ENCODE measurements at places on chromosomes 2 and 18.

DNA sequence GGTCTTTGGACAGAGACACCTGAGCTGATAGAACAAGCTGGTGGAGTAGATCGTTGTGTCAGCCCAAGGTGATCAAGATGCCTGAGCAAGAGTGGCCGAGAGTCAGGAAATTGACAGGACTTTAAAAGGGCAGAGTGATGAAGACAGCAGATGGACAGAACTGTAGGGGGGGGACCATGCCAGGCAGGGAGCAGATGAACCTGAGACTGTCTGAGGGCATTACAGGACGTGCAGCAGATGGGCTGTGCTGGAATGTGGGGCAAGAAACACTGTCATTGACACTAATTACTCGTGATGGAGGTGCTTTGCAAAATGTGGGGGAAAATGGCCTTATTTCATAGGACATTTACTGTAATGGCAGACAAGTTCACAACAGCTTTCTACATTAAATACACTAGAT, 225.0 kb downstream of the THSD7B start:
- no peak for DNase-seq

GRCh38 chr2:31087491-31087890, 50.7 kb downstream of the GALNT14 start:
- no peak for DNase-seq

- DNase-seq = no peak
Measured at GRCh38 chr18:50311650-50312049, 24.2 kb upstream of the CXXC1 start.

- DNase-seq = no peak
Measured at GRCh38 chr18:22705328-22705727, 227.8 kb upstream of the RBBP8 start.

DNA sequence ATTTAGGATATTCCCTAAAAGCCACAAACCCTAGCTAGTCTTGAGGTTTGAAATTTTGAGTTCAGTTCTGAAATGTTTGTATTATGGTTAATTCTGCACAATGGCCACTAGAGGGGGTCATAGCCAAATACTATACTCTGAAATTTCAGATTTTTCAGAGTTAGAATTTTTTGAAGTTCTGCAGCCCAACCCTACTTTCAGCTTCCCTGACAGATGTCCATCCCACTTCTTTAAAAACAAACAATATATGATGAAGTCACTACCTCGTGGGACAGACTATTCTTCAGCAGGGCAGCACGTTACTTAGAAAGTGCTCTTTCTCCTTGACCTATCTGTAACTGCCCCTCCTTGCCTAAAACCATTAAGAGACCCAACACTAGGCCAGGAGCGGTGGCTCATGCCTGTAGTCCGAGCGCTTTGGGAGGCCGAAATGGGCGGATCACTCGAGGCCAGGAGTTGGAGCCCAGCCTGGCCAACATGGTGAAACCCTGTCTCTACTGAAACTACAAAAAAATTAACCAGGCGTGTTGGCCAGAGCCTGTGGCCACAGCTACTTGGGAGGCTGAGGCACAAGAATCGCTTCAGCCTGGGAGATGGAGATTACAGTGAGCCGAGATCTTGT, 48.2 kb upstream of the PAPOLG start:
- no peak for DNase-seq

GRCh38 chr2:217800433-217801114, 202.2 kb downstream of the TNS1 start:
- no peak for DNase-seq

- no peak for DNase-seq
Measured at GRCh38 chr2:214575030-214575429, 164.2 kb downstream of the VWC2L start.

DNA sequence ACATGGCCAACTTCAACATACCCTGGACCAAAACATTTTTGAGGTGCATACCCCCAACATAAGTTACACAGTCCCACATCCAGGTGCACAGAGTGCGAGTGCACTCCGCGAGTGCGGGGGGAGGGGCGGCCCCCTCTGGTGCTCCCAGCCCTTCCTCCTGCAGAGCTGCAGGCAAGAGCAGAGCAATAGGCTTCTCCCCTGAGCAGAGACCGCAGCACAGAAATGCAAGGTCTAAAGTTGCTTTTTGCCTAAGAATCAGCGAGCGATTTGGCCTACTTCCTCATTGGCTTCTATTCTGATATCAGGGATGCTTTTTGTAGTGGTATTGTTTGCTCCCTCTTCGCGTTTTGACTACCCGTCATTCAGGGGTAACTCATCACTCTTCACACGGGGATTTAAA, 40.6 kb downstream of the BOLA3 start:
- DNase-seq = peak; percentile 24

DNA sequence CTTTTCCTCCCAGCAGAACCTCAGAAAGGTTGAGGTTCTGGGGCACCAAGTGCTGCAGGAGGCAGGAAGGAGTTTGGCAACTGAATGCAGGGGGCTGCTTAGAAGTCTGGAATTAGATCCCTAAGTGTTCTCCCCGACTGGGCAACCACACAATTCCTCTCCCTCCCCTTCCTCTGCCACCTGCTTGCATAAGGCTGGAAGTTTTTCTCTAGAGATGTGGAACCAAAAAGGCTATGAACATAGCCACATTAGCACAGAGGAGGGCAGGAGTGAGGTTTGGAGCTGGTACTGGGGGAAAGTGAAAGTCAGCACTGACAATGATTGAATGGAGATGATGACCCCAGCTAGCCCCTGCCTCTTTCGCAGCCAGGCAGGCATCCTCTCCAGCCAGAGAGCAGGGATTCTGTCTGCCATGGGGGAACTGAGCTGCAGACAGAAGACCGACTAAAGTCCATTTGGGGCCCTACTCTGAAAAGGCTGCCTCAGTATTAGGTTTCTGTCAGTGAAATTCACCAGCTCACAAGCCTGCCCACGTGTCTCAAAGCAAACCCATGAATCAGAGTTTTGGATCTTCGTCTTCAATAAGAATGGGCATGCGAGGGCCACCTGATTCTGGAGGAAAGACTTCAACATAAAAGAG, 87.9 kb upstream of the ITGA6 start:
- DNase-seq = peak; percentile 57

GRCh38 chr18:63299837-63300745, 19.5 kb downstream of the BCL2 start:
- no peak for DNase-seq

GRCh38 chr2:218291318-218292047, 820 bp downstream of the TMBIM1 start:
- no peak for DNase-seq

- DNase-seq = no peak
Measured at GRCh38 chr2:238997137-238997390, 149.2 kb downstream of the TWIST2 start.
